Heart left ventricle (tissue), 16 donors: ENCODE measurements at places on chromosomes 7 and 10. TPM values are rescaled to one million over a fixed set of nuclear protein-coding genes. Genes with fewer than 3 reads are reported as not detected.

The KLF14 gene
- polyA plus RNA-seq: 0.15 TPM

The TECPR1 gene
- polyA plus RNA-seq: 23.2 TPM

The IDI2 gene
- 0.19 TPM for polyA plus RNA-seq

The NRCAM gene
- 0.15 TPM for polyA plus RNA-seq

The OPN1SW gene
- polyA plus RNA-seq: not detected

The PLEKHS1 gene
- polyA plus RNA-seq: not detected

The GHITM gene
- 274 TPM for polyA plus RNA-seq

The RNF148 gene
- polyA plus RNA-seq: 0.19 TPM

The SHH gene
- not detected for polyA plus RNA-seq

The C10orf67 gene
- polyA plus RNA-seq: 1.00 TPM

The PLAC9 gene
- polyA plus RNA-seq: 45.8 TPM

The SPAM1 gene
- not detected for polyA plus RNA-seq

The AKR1C1 gene
- polyA plus RNA-seq: 81.1 TPM

The GSTK1 gene
- polyA plus RNA-seq: 274 TPM
